ENCODE measurements at places on chromosomes 16 and 17. TPM values are rescaled to one million over a fixed set of nuclear protein-coding genes. Genes with fewer than 3 reads are reported as not detected.

PPP1R1B gene
- total RNA-seq, result 15.2 TPM

GRCh38 chr16:50578137-50578536 lies 29.9 kb downstream of the NKD1 start:
- DNase-seq, result no peak

DNA sequence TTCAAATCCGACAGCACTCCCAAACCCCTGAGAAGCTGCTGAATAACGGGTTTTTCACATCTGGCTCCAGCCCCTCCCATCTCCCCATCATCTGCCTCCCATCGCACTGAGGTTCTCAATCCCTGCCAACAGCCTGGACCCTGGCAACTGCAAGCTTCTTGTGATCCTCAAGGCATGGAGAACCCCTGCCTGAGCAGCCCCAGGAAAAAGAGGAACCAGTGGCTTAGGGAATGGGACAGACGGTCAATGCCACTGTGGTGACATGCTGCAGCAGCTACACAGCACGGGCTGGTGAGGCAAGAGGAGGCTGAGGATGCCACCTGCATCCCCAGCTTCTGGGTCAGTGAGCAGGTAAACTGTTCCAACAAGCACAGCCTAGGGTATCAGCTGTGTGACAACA lies 3.3 kb upstream of the MBTPS1 start:
- DNase-seq, result no peak

DNA sequence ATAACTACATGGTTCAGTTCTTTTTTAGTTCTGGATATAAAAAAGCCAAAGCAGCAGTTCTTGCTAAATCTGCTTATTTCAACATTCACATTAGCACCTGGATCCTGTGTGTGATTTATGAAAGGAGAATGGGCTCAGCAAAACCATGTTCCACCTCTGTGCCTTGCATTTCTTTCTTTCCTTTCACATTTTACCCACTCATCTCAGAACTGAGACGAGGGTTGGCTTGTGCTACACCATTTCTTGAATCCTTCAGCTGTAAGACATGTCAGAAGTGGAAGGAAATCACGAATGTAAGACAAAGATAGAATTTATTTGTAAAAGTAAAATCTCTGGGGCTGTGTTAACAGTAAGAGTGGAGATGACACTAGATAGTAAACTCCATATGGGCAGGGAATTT lies 1.2 kb upstream of the UTP6 start:
- DNase-seq, result no peak

GRCh38 chr16:87733190-87733589 lies 32.6 kb downstream of the KLHDC4 start:
- DNase-seq, result no peak

DNA sequence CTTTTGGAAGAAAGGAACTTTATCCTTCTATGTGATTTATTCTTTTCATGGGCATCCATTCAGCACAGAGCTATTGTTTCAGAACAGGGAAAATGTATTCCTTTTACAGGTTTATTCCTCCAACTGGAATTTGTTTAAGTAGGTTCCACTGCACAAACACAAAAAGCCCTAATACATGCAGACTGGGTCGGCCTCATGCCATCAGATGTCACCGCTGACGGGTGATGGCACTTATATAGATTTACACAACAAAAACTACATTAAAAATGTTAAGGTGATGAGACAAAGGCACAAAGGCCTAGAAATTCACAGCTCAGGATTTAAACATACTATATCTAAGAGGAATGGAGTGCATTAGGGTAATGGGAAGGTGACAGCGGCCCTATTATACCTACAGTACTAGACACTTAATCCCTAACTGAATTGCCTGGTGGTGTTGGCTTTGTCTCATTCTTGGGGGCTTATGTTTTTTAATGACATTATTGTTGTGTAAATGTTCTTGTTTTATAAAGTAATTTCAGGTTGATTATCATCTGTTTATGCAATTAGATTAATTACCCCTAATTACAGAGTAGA lies 276.4 kb upstream of the PSMD7 start:
- no peak for DNase-seq

MEIOB gene
- 1.4 TPM for total RNA-seq

GRCh38 chr17:1762901-1763898 lies 1.3 kb downstream of the SERPINF1 start:
- DNase-seq, result no peak

Measured in WTC11 (cell line).